ENCODE measurements at places on chromosomes 3 and 15. TPM values are rescaled to one million over a fixed set of nuclear protein-coding genes. Genes with fewer than 3 reads are reported as not detected.

DNA sequence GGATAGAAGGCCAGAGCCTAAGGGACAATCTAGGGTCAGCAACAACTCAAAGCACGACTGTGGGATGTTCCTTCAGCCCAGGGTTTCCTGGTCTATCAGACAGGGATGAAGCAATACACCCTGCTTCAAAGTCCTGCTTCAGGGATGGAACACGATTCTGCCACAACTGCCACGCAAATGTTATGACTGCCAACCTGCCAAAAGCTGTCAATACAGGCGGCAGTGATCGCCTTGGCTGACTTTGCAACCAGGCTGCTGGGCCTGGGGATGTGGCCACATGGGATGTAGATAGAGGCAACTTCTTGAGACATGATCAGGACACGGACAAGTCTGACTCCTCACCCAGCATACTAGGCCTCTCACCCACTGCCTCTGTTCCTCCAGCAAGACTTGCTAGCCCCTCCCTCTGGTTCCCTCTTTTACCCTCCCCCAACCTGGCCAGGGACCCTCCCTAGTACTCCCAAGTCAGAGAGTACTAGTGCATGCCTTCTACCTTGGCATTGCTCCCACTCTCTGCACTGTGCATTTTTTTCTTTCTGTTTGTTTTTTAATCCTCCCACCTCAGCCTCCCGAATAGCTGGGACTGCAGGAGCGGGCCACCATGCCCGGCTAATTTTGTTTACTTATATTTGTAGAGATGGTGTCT is 7.6 kb downstream of the CCDC12 start:
- H3K27ac ChIP-seq = peak overlapping the region; percentile 53
- H3K4me3 ChIP-seq = no peak overlapping the region
- H3K4me1 ChIP-seq = peaks cover 37% of the 10 kb centered on the region

- H3K4me3 ChIP-seq = no peak overlapping the region
- no peak for DNase-seq
- H3K36me3 ChIP-seq = no peaks in the 10 kb centered on the region
- H3K27ac ChIP-seq = no peak overlapping the region
- no peaks in the 10 kb centered on the region for H3K4me1 ChIP-seq
Observed at GRCh38 chr15:62249501-62249900, 84.4 kb upstream of the C2CD4B start.

DNA sequence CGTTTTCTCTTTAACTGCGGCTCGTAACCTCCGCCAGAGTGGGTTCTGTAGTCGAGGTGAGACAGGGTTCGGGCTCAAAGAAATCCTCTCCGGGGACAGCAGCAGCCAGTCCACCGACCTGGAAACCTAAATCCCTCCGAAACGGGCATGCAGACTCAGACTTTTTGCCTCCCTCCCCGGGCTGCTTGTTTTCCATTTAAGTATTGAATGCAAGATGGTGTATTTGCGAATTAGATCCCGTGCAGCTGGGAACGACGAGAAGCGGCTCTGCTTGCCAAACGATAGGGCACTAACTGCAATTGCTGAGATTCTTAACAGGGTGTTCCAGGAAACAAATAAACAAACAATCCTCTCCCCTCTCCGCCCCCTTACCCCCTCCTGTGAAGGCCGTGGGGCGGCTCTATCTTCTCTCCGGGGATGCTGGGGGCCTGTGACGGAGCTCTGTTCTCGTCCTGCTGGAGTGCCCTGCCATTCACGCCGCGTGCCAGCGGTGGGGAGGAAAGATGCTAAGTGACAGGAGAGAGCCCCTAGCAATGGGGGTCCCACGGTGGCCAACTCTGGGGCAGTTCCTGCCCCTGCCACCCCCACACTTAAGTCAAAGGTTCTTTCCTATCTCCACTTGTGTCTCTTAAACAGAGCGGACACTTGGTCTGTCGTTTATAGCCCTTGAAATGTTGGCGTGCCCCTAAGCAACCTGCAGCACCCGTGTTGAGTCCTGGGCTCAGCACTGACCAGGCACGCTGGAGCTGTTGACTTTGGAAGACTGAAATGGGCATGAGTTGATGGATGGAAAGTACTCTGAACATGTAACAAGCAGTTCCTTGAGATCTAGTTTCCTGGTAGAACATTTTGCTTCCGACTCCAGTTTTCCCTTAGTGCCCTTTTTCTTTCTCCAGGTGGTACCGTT is 1.3 kb upstream of the ETV5 start:
- H3K4me3 ChIP-seq = peak overlapping the region; percentile 20
- peaks cover 30% of the 10 kb centered on the region for H3K4me1 ChIP-seq
- DNase-seq = peak; percentile 48
- no peaks in the 10 kb centered on the region for H3K27me3 ChIP-seq
- peak overlapping the region; percentile 91 for H3K27ac ChIP-seq
- peaks cover 1% of the 10 kb centered on the region for H3K36me3 ChIP-seq

The THRB gene
- 8.9 TPM for polyA plus RNA-seq

- no peak overlapping the region for H3K4me3 ChIP-seq
- H3K36me3 ChIP-seq = no peaks in the 10 kb centered on the region
- H3K27ac ChIP-seq = no peak overlapping the region
- H3K4me1 ChIP-seq = no peaks in the 10 kb centered on the region
Observed at GRCh38 chr15:23648920-23649515, 1.4 kb upstream of the MAGEL2 start.

GRCh38 chr3:54345847-54346375 is 223.6 kb downstream of the CACNA2D3 start:
- no peak overlapping the region for H3K4me3 ChIP-seq
- no peak overlapping the region for H3K27ac ChIP-seq
- DNase-seq = no peak
- peaks cover 10% of the 10 kb centered on the region for H3K27me3 ChIP-seq

GRCh38 chr3:4835616-4836043 is 143.6 kb upstream of the BHLHE40 start:
- H3K36me3 ChIP-seq = no peaks in the 10 kb centered on the region
- H3K4me3 ChIP-seq = no peak overlapping the region
- H3K27ac ChIP-seq = no peak overlapping the region
- no peaks in the 10 kb centered on the region for H3K4me1 ChIP-seq
- DNase-seq = no peak

GRCh38 chr3:186496016-186496415 is 48.2 kb downstream of the CRYGS start:
- H3K36me3 ChIP-seq = no peaks in the 10 kb centered on the region
- no peak overlapping the region for H3K4me3 ChIP-seq
- no peak for DNase-seq
- no peak overlapping the region for H3K27ac ChIP-seq
- H3K27me3 ChIP-seq = no peaks in the 10 kb centered on the region
- H3K4me1 ChIP-seq = no peaks in the 10 kb centered on the region

- H3K4me1 ChIP-seq = no peaks in the 10 kb centered on the region
- peak; percentile 38 for DNase-seq
- H3K27ac ChIP-seq = peak overlapping the region; percentile 63
- no peaks in the 10 kb centered on the region for H3K27me3 ChIP-seq
- no peaks in the 10 kb centered on the region for H3K36me3 ChIP-seq
- no peak overlapping the region for H3K4me3 ChIP-seq
Observed at GRCh38 chr15:95557226-95558046, 773.1 kb upstream of the NR2F2 start.

The FRMD5 gene
- polyA plus RNA-seq = 4.1 TPM

DNA sequence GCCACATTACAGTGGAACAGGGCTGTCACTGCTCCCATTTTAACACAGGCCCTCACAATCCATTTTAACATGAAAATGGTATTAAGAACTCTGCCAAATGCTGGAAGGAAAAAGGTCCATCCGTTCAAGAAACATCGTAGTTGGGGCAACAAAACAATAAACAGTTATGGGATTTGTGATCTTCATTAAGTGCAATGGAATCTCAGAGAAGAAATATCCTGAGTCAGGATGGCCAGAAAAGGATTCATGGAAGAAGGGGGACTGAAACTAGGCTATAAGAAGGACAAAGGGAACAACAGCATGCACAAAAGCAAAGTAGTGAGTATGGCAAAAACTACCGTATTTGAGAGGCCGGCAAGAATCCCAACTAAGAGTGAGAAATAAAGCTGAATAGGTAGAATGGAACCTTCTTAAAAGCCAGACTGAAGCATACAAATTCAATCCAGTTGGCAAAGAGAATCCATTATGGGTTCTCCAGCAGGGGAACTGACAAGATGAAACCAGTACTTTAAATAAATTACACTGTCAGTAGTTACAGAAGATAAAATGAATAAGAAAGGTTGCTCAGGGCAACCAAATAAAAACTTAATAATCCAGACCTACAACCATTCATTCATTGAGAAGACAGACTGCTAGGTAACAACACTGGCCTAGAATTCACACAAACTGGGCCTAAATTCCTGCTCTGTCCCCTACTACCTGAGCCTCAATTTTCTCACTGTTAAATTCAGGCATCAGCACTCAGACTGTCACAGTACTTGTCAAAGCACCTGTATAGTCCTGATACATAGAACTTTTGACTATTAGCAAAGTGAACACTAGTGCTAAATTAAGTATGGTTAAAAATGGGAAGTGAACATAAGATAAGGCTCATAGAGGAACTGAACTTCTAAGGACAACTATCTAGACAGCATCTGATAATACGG is 6.3 kb downstream of the TBL1XR1 start:
- H3K4me1 ChIP-seq = peaks cover 42% of the 10 kb centered on the region
- no peaks in the 10 kb centered on the region for H3K36me3 ChIP-seq
- H3K4me3 ChIP-seq = no peak overlapping the region
- no peak for DNase-seq
- no peaks in the 10 kb centered on the region for H3K27me3 ChIP-seq

The GPR87 gene
- polyA plus RNA-seq = not detected

DNA sequence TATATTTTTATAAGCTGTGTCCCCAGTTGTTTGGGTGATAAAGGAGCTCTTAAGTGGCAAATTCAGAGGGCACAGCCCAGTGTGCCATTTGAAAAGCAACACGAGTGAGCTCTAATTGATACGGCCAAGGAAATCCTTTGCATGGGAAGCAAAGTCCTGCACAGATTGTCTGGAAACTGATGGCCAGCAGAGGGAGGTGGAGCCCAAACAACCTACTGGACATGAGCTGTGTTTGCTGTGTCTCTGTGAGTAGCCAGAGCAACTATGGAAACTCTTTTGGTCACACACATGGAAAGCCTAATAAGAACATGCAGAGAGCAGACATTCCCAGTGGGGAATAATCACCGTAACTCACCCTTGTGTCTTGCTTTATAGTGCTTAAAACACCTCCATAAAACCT is 24.4 kb downstream of the ONECUT1 start:
- no peaks in the 10 kb centered on the region for H3K4me1 ChIP-seq
- no peak overlapping the region for H3K27ac ChIP-seq
- H3K36me3 ChIP-seq = no peaks in the 10 kb centered on the region
- no peak for DNase-seq
- no peak overlapping the region for H3K4me3 ChIP-seq

DNA sequence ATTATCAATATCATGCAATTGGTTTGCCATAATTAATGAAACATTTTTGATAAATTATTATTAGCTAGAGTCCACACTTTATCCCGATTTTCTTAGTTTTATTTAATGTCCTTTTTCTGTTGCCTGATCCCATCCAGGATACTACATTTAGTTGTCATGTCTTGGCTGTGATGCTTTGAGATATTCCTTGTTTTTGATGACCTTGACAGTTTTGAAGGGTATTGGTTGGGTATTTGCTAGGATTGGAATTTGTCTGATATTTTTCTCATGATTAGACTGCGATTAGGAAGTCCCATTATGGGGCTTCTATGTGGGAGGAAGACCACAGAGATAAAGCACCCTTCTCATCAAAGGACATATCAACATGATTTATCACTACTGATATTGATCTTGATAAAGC is 43.0 kb downstream of the CGNL1 start:
- no peaks in the 10 kb centered on the region for H3K27me3 ChIP-seq
- no peaks in the 10 kb centered on the region for H3K4me1 ChIP-seq
- no peak for DNase-seq
- H3K36me3 ChIP-seq = no peaks in the 10 kb centered on the region
- no peak overlapping the region for H3K4me3 ChIP-seq

The SH3GL3 gene
- 0.59 TPM for polyA plus RNA-seq

The FBXO40 gene
- 0.08 TPM for polyA plus RNA-seq

The PRRT3 gene
- 2.2 TPM for polyA plus RNA-seq

DNA sequence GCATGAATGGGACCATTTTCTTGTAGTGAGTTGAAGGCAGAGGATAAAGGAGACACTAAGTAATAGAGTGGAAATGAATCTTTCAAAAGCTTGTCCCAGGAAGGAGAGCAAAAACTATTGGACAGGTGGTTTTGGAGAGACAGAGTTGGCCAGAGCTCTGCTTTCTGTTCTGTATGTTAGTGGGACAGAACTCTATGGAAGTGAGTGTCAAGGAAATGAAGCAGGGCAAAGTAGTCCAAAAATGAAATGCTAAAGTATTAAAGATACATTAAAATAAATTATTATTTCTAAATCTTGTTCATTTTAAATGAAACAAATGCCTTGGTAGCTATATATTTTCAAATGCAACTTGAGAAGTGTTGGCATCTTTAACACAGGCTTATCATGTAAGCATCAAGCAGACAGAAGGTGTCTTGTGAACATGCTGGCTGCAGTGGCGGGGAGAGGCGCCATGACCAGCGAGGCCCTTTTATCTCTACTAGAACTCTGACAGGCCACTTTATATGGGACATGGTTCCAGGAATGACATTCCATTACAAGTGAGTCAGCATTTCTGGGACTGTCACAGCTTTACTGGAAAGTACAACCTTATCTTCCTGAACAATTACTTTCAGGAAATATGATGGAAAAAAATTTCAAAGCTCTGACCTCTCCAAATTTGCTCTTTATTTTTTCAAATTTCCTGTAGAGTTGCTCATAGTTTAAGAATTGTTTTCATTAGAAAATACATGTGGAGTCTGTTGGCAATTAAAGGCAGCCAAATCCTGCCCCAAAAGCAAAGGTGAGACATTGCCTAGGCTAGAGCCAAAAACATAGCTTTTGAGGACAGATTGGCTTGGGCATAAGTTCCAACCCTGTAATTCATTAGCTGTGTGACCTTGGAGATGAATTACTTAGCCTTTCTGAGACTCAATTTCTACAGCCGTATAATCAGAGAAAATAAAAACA is 106.5 kb downstream of the ECT2 start:
- H3K4me1 ChIP-seq = peaks cover 31% of the 10 kb centered on the region
- H3K36me3 ChIP-seq = no peaks in the 10 kb centered on the region
- no peaks in the 10 kb centered on the region for H3K27me3 ChIP-seq
- peak overlapping the region; percentile 72 for H3K27ac ChIP-seq

GRCh38 chr3:50286322-50287227 is 5.7 kb downstream of the IFRD2 start:
- no peak overlapping the region for H3K4me3 ChIP-seq
- H3K36me3 ChIP-seq = no peaks in the 10 kb centered on the region
- H3K4me1 ChIP-seq = peaks cover 7% of the 10 kb centered on the region
- no peak for DNase-seq

The STIMATE gene
- 15.4 TPM for polyA plus RNA-seq

The ST8SIA2 gene
- 0.20 TPM for polyA plus RNA-seq

The SLC6A6 gene
- polyA plus RNA-seq = 10.6 TPM

- no peaks in the 10 kb centered on the region for H3K27me3 ChIP-seq
- peak overlapping the region; percentile 86 for H3K27ac ChIP-seq
- peaks cover 11% of the 10 kb centered on the region for H3K4me1 ChIP-seq
- no peak overlapping the region for H3K4me3 ChIP-seq
- DNase-seq = peak; percentile 90
Observed at GRCh38 chr3:141426404-141427034, 58.2 kb downstream of the ZBTB38 start.

The MORC1 gene
- not detected for polyA plus RNA-seq

The CCDC191 gene
- polyA plus RNA-seq = 13.1 TPM

GRCh38 chr3:10977892-10978510 is 14.5 kb upstream of the SLC6A1 start:
- H3K27me3 ChIP-seq = no peaks in the 10 kb centered on the region
- no peak overlapping the region for H3K27ac ChIP-seq
- no peak for DNase-seq

Measured in adrenal gland (tissue), 19 donors.